ENCODE measurements at places on chromosomes 12 and 14. TPM values are rescaled to one million over a fixed set of nuclear protein-coding genes. Genes with fewer than 3 reads are reported as not detected.

FOXN4 gene
- total RNA-seq, result not detected

SIX1 gene
- total RNA-seq, result not detected

NOP9 gene
- total RNA-seq, result 24.4 TPM

SLC24A4 gene
- 0.14 TPM for total RNA-seq

OR4E2 gene
- total RNA-seq, result not detected

PMEL gene
- total RNA-seq, result 0.92 TPM

BHLHE41 gene
- 62.6 TPM for total RNA-seq

GPRC5D gene
- not detected for total RNA-seq

LRRK2 gene
- total RNA-seq, result 7.3 TPM

- H3K27me3 ChIP-seq, result no peaks in the 10 kb centered on the region
- no peak for DNase-seq
- H3K27ac ChIP-seq, result no peak overlapping the region
- no peak overlapping the region for H3K4me3 ChIP-seq
- no peaks in the 10 kb centered on the region for H3K36me3 ChIP-seq
- H3K4me1 ChIP-seq, result peaks cover 19% of the 10 kb centered on the region
These were observed 115.9 kb downstream of the NTN4 start for GRCh38 chr12:95674631-95675030.

DNA sequence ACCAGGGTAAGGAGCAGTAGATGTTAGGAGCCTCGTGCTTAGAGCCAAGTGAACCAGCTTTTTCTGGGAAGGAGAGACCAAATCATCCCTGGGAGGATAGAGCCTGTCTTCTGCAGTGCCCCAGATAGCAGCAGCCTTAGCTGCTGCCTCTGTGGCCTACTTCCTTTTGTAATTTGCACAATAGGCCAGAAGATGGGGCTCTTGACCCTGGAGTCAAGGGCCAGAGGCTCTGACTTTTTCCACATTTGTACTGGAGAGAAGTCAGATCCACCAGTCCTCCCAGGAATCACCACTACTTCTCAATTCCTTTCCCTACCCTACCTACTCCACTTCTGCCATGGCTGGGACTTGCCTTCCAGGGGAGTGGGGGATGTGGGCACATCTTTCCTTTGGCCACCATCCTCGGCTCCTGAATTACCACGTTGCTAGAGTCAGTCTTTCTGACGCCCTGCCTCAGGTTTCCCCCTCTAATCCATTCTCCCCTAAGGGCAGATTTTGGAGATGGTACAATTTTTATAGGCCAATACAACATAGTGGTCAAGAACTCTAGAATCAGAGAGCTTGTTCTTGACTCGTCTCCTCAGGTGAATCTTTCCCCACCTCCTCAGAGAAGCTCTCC lies 3.3 kb upstream of the SLC4A8 start:
- H3K36me3 ChIP-seq, result no peaks in the 10 kb centered on the region
- no peak overlapping the region for H3K4me3 ChIP-seq
- DNase-seq, result peak; percentile 40

GRCh38 chr14:82855912-82856391 lies 1322.3 kb upstream of the SEL1L start:
- no peaks in the 10 kb centered on the region for H3K27me3 ChIP-seq
- H3K4me3 ChIP-seq, result no peak overlapping the region
- H3K36me3 ChIP-seq, result no peaks in the 10 kb centered on the region
- no peak for DNase-seq
- H3K27ac ChIP-seq, result no peak overlapping the region

- H3K27ac ChIP-seq, result no peak overlapping the region
- H3K4me3 ChIP-seq, result no peak overlapping the region
- no peak for DNase-seq
- H3K4me1 ChIP-seq, result peaks cover 17% of the 10 kb centered on the region
- H3K27me3 ChIP-seq, result peaks cover 97% of the 10 kb centered on the region
These were observed 7.3 kb downstream of the LHX5 start for GRCh38 chr12:113464452-113464775.

DNA sequence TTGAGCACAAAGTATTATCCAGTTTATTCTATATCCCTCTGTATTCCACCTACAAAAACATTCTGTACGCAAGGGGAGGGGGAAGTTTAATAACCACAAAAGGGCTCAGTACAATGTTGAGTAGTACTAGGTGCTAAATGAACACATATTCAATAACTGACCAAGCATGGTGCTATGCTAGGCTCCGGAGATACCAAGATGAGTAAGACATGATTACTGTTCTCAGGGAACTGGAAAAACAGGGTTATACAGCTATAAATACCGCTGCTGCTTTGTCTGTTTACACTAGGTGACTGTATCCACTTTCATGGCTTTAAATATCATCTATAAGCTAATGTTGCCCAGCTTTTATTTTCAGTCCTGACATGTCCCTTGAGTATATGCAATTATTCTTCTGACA lies 135.8 kb downstream of the INSM2 start:
- H3K27me3 ChIP-seq, result no peaks in the 10 kb centered on the region
- DNase-seq, result no peak
- no peak overlapping the region for H3K27ac ChIP-seq
- no peaks in the 10 kb centered on the region for H3K4me1 ChIP-seq

DNA sequence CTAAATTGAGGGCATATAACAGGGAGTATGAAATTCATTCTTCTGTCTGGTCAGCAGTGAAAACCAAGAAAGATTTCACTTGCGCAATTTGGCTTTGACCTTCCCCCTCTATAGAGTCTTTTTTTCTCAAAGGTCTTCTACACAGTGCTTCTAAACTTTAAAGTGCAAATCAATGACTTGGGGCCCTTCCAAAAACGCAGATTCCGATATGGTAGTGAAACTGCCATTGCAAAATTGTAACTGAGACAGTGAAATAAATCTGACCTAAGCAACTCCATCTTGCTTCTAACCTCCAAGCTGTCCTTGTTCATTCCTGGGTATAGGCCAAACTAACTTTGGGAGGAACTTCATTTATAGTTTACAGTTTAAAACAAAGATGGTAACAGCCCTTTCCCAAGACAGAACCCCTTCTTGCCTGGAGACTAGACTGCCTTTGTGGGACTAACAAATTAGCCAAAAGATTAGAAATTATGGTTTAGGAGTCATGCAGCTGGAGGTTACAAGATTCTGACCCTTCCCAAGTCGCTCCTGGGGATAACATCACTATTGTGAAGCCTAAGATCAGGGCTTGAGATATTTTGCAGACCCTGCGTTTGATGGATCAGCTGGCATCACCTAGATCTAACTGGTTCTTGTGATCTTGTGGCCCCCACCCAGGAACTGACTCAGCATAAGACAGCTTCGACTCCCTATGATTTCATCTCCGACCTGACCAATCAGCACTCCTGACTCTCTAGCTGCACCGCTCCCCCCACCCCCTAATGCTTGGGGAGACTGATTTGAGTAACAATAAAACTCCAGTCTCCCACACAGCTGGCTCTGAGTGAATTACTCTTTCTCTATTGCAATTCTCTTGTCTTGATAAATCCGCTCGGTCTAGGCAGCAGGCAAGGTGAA lies 5.0 kb downstream of the SLC25A21 start:
- no peak for DNase-seq
- no peak overlapping the region for H3K27ac ChIP-seq
- no peaks in the 10 kb centered on the region for H3K27me3 ChIP-seq
- H3K4me1 ChIP-seq, result peaks cover 3% of the 10 kb centered on the region
- no peaks in the 10 kb centered on the region for H3K36me3 ChIP-seq

DNA sequence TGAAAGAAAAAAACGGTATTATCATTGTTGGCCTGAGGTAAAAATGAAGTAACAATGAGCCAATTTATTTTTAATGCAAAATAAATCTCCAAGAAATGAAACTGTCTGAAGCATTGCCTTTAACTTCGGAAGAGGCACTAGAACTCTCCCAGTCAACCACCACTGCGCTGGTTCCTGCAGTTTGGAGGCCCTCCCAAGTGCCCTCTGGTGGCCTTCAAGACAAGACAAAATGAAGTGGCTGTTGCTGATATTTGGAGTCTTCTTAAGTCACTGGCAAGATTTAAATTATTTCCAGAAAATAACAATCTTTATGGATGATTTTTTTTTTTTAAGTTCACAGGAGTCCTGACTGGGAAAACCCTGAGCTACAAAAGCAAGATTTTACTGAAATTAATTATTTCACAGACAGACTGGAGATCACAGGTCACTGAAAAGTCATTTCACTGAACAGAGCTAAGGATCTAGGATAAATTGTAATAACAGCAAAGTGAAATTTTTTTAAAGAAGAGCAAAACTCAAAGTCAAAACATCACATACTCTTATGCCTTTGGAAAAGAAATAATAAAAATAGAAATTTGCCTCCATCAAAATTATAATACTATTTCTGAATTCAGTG lies 58.2 kb downstream of the DICER1 start:
- H3K4me1 ChIP-seq, result peaks cover 17% of the 10 kb centered on the region
- H3K27me3 ChIP-seq, result no peaks in the 10 kb centered on the region
- no peak overlapping the region for H3K4me3 ChIP-seq
- H3K27ac ChIP-seq, result no peak overlapping the region
- peak; percentile 57 for DNase-seq
- H3K36me3 ChIP-seq, result peaks cover 82% of the 10 kb centered on the region

GRCh38 chr14:104968153-104968527 lies 10.0 kb downstream of the AHNAK2 start:
- H3K36me3 ChIP-seq, result no peaks in the 10 kb centered on the region
- peaks cover 52% of the 10 kb centered on the region for H3K4me1 ChIP-seq
- H3K27ac ChIP-seq, result peak overlapping the region; percentile 55
- peak overlapping the region; percentile 38 for H3K4me3 ChIP-seq

DNA sequence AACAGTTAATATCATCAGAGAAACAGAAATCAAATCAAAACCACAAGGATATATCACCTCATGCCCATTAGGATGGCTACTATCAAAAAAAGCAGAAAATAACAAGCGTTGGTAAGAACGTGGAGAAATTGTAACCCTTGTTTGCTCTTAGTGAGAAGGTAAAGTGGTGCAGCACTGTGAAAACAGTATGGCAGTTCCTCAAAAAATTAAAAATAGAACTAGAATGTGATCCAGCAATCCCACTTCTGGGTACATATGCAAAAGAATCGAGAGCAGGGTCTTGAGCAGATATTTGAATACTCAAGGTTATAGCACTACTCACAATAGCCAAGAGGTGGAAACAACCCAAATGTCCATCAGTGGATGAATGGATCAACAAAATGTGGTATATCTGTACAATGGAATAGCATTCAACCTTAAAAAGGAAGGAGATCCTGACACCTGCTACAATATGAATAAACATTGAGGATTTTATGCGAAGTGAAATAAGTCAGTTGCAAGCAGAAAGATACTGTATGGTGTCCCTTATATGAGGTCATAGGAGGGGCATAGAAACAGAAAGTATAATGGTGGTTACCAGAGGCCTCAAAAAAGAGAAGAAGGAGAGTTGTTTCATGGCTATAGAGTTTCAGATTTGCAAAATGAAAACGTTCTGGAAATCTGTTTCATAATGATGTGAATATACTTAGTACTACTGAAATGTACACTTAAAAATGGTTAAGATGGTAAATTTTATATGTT lies 131.0 kb upstream of the EEA1 start:
- DNase-seq, result no peak
- H3K36me3 ChIP-seq, result no peaks in the 10 kb centered on the region
- H3K27me3 ChIP-seq, result no peaks in the 10 kb centered on the region

DNA sequence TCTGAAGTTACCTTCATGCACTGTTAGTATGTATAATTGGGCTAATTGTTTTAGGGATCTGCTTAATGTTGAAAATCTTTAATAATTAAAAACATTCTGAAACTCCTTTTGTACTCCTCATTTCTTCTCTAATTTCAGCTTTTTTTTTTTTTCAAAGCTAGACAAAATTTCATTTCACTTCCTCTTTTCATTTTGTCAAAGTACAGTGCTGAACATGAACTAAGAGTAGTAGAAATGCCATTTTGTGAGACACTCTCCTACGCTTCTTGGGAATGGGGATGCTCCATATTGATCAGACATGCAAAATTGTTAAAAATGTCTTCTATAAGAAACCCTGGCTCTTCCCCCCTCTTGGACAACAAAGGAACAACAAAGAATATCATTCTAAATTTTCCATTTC lies 1.7 kb downstream of the ABCD2 start:
- H3K27ac ChIP-seq, result peak overlapping the region; percentile 86
- no peaks in the 10 kb centered on the region for H3K36me3 ChIP-seq
- peaks cover 7% of the 10 kb centered on the region for H3K4me1 ChIP-seq
- DNase-seq, result no peak
- H3K4me3 ChIP-seq, result peak overlapping the region; percentile 8

DNA sequence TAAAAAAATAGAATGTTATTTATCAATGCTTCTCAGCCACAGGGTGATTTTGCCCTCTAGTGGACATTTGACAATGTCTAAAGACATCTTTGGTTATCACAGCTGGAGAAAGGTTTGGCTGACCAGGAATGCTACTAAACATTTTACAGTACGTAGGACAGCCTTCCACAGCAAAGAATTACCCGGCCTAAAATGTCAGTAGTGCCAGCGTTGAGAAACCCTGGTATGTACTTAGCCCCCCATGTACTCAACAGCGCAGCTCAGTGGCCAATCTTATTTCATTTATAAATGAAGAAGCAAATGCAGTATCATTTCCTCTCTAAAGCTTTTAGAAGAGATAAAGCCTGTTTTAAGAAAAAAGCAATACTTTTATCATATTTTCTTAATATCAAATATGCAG lies 5.8 kb downstream of the MARK3 start:
- no peak overlapping the region for H3K27ac ChIP-seq
- no peaks in the 10 kb centered on the region for H3K27me3 ChIP-seq
- no peak overlapping the region for H3K4me3 ChIP-seq
- no peaks in the 10 kb centered on the region for H3K36me3 ChIP-seq

- peaks cover 42% of the 10 kb centered on the region for H3K27me3 ChIP-seq
- peaks cover 14% of the 10 kb centered on the region for H3K4me1 ChIP-seq
- H3K4me3 ChIP-seq, result no peak overlapping the region
- H3K27ac ChIP-seq, result no peak overlapping the region
These were observed 421.7 kb downstream of the VRK1 start for GRCh38 chr14:97218691-97219430.

DNA sequence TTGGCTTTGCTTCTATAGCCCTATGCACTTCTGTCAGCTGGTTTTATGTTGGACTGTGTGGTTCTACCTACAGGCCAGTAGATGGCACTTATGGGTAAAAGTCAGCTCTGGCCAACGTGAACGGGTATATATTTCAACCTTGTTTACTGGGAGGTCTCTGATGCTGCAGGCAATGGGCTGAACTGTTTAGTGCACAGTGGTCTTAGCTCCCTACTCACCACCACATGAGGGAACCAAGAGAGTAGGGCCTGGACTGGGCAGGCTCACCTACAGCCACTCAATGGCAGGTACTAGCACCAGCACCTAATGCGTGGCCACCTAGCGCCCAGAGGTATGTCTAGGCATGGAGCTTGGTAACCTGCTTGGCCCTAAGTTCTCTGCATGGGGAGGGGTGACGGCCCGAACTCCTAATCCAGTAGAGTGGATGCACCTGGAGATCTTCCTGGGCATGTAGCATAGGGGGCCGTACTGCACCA lies 481.8 kb downstream of the TMEM117 start:
- no peak overlapping the region for H3K4me3 ChIP-seq
- no peak overlapping the region for H3K27ac ChIP-seq
- DNase-seq, result no peak
- H3K36me3 ChIP-seq, result no peaks in the 10 kb centered on the region
- no peaks in the 10 kb centered on the region for H3K27me3 ChIP-seq

- no peak overlapping the region for H3K4me3 ChIP-seq
- no peak for DNase-seq
- H3K27me3 ChIP-seq, result no peaks in the 10 kb centered on the region
- H3K36me3 ChIP-seq, result no peaks in the 10 kb centered on the region
- H3K4me1 ChIP-seq, result peaks cover 10% of the 10 kb centered on the region
These were observed 238.0 kb upstream of the FOXN3 start for GRCh38 chr14:89654998-89655397.

Data from heart right ventricle (tissue), 16 donors.